Stimulated activated CD4-positive, alpha-beta T cell treated with anti-CD3 and anti-CD28 coated beads, Interleukin-12 subunit alpha, Interleukin-12 subunit beta, amount 100 ng/mL, for 24 hours (primary cell): ENCODE measurements at places on chromosomes 5 and 9.
A peak's percentile ranks its signal among the peaks of the same experiment; 100 is the strongest.

- DNase-seq: peak; percentile 33
These were observed 2.4 kb downstream of the ANXA6 start for GRCh38 chr5:151154931-151155774.

- DNase-seq: no peak
These were observed 16.1 kb upstream of the IL13 start for GRCh38 chr5:132641841-132642240.

- DNase-seq: no peak
These were observed 395.5 kb upstream of the SLC30A5 start for GRCh38 chr5:68698025-68698940.

DNA sequence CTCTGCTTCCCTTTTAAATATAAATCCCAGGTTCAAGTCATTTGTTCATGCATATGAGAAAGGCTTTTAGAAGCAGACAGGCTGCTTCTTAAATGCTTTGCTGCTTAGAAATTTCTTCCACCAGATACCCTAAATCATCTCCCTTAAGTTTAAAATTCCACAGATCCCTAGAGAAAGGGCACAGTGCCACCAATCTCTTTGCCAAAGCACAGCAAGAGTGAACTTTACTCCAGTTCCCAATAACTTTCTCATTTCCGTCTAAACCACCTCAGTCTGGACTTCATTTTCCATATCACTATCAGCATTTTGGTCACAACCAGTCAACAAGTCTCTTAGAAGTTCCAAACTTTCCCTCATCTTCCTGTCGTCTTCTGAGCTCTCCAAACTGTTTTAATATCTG lies 679.8 kb upstream of the FTMT start:
- DNase-seq: no peak

- no peak for DNase-seq
These were observed 79.4 kb downstream of the FBXL7 start for GRCh38 chr5:15579193-15579990.

GRCh38 chr5:80092486-80093107 lies 57.4 kb downstream of the THBS4 start:
- DNase-seq: no peak

GRCh38 chr5:55003432-55004065 lies 18.2 kb upstream of the ESM1 start:
- DNase-seq: no peak

DNA sequence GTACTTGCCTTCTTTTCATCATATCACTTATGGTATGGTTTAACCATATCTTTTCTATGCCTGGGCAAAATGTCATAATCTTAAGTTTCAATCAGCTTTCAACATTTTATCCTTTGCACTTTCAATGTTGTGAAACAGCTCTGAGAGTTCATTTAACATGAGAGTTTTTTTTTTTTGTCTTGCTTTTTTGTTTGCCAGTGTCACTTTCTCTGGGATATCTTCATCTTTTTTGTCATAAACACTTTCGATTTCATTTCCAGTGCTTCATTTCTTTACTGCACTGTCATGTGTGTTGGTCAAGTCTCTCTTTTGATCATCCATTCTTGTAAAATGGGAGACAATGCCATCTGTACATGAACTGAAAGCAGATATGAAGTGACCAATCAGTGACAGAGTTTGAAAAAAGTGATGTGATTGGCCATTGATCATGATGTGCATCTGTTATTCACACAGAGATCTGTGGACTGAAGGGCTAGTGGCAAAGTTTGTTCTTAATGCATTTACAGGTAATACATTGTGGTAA lies 7.5 kb upstream of the POU5F2 start:
- no peak for DNase-seq

DNA sequence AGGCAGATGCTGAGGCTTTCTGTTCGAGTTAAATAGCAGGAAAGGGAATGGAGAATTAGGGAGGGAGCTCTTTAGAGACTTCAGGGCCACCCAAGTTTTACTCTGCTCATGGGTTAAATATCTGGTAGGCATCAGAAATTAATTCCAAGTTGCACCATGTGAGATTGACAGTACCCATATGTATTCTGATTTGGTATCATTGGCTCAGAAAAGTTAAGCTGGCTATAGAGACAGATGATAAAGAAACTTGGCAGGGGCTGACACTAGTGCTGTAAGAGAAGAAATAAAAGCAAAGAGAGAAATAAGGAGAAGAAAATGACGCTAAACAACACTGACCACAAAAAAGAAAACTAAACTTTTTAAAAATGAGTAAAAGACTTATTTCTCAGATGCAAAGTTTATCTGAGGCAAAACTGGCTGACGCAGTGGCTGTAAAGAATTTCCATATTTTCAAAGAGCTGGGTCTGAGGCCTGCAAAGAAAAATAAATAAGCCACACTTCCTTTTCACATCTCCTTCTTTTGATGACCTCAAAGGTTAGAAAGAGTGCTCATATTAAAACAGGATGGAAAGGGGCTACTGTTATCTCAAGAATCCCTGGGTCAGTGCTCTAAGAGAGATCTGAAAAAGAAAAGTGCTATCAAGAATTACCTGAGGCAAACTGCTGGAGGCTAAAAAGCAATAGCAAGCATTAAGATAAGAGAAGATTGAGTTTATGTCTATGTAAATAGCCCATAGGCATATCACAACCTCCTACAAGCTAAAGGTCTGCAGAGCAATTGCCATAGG lies 399.0 kb upstream of the MEF2C start:
- DNase-seq: no peak

- peak; percentile 50 for DNase-seq
These were observed at the start of gene NCS1 for GRCh38 chr9:130172161-130172857. Gene NCS1 (plus strand): TSS chr9:130172404. CDS start chr9:130172664, 260 bp downstream.

DNA sequence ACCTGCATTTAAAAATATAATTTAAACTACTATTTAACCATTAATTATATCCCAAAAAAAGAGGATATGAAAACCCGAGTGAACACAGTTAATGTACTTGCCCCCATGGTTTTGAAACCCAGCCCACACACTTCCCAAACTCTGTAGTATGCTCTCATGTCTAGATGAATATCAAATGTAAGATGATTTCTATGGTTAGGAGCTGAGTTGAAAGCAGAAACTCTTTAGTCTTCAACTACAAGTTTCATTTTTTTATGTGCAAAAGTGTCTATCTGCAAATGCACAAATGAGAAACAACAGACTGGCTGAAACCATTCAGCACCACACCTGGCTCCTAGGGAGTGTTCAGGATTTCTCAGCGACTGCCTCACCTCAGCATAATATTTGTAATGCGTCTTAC lies 183.3 kb downstream of the SEMA5A start:
- no peak for DNase-seq

GRCh38 chr5:980001-980588 lies 28.5 kb upstream of the NKD2 start:
- no peak for DNase-seq

GRCh38 chr5:79416499-79416898 lies 97.4 kb downstream of the HOMER1 start:
- no peak for DNase-seq

- DNase-seq: no peak
These were observed 2.9 kb downstream of the SLC45A2 start for GRCh38 chr5:33981408-33982162.

DNA sequence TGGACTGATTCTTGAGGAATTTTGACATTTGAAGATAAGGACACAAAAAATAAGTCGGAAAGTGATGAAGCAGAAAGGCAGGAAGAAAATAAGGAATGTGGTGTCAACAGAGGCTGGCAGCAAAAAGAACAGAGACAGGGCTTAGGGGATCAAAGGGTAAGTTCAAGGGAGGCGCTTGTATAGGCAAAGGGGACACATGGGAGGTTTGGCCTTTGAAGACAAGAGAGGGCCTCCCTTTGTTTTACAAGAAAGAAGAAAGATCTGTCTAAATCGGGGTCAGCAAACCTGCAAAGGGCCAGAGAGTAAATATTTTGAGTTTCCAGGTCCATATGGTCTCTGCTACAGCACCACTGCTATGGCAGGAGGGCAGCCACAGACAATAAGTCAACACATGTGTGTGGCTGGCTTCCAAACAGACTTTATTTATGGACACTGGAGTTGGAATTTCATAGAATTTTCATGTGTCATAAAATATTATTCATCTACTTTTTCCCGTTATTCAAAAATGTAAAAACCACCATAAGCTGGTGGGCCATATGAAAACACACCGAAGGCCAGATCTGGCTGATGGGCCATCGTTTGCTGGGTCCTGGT lies 112.0 kb upstream of the FBXL7 start:
- DNase-seq: no peak

DNA sequence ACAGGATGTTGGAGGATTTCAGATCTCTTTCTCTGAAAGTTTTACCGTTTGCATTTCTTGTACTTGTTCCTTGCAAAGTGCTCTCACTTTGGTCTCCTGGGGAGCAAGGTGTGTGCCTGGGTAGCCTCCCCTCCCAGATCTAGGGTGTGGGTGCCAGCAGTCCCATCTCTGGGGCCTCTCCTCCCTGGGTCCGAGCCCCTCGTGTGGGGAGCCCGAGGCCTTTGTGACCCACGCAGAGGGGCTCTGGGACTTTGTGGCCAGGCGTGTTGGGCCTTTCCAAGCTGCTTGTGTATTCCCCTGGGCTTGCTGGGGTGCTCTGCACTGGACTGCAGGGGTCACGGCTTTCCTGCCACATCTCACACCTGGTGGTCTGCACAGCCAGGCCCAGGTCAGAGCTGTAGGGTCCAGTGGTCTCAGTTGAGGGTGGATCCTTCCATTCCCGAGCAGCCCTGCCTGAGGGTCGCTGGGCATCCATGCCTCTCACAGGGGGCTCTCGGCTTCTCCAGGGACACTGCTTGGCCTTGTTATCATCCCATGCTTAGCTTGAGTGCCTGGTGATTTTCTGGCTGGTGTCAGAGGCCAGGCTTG lies 96.3 kb downstream of the CACNA1B start:
- DNase-seq: no peak

- DNase-seq: no peak
These were observed 39.6 kb downstream of the CTSL start for GRCh38 chr9:87765521-87765920.

GRCh38 chr9:18985464-18985951 lies 47.5 kb downstream of the SAXO1 start:
- DNase-seq: no peak

- no peak for DNase-seq
These were observed 131.1 kb upstream of the ACTBL2 start for GRCh38 chr5:57613741-57614140.

DNA sequence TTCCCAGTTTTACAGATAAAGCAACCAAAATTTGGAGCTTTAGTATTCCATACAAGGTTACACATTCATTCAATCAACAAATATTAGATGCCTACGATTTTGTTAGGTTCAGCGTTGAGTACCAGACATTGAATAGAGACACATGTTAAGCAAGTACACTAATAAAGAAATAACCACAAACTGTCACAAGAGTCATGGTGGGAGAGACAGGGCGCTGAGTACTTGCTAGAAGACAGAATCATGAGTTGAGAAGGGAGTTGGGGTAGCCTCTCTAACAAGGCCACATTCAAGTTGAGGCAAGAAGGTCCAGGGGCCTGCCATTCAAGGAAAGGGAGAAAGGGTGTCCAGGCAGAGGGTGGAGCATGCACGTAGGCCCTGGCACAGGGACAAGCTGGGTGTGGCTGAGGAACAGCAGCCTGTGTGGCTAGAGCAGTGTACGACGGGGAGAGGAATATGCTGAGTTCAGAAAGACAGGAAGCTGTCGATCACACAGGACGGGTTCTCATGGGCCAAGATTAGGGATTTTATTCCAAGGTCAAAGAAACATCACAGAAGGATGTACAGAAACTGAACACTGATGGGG lies 17.0 kb downstream of the CDK5RAP2 start:
- no peak for DNase-seq

- peak; percentile 29 for DNase-seq
These were observed 134.4 kb downstream of the AOPEP start for GRCh38 chr9:94860678-94861588.

- no peak for DNase-seq
These were observed 471.1 kb upstream of the WWC1 start for GRCh38 chr5:167820101-167820990.

DNA sequence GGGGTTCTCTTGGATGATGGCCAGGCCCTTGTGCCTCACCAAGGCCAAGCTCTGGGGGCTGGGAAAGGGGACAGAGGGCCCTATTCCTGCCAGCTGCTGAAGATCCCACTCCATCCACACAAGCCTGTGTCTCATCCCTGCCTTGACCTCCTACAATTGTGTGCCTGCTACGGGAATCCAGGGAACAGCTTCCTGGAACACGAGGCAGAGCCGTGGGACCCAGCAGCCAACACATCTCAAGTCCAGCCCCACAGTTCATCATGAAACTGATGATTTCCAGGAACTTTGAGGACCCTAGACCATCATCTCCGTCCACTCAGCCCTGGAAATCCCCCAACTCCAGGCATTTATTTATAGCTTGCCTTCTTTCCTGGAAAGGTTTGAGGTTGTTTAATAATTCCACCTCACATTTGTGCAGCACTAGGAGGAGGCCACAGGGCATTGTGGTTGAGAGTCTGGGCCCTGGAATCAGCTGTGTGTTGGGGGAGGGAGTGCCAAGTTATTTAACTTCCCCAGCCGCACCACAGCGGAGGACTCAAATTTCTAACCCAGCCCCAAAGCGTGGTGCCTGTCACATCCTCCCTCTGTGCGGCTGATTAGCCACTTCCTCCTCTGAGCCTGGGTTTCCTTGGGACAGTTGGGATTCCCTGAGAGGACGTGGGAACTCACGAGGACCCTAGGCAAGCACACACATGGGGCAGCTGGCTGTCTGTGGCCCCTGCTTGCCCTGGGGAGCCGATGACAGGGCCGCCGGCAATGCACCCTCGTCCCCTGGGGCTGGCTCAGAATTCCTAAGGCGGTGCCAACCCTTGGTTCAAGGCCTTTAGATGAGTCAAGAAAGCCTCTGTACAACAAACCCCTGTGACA lies 58.2 kb upstream of the GGTA1 start:
- peak; percentile 8 for DNase-seq

GRCh38 chr5:43065387-43065947 lies 25.3 kb upstream of the ANXA2R start:
- DNase-seq: no peak

GRCh38 chr5:168874713-168875380 lies 295.7 kb upstream of the PANK3 start:
- no peak for DNase-seq

DNA sequence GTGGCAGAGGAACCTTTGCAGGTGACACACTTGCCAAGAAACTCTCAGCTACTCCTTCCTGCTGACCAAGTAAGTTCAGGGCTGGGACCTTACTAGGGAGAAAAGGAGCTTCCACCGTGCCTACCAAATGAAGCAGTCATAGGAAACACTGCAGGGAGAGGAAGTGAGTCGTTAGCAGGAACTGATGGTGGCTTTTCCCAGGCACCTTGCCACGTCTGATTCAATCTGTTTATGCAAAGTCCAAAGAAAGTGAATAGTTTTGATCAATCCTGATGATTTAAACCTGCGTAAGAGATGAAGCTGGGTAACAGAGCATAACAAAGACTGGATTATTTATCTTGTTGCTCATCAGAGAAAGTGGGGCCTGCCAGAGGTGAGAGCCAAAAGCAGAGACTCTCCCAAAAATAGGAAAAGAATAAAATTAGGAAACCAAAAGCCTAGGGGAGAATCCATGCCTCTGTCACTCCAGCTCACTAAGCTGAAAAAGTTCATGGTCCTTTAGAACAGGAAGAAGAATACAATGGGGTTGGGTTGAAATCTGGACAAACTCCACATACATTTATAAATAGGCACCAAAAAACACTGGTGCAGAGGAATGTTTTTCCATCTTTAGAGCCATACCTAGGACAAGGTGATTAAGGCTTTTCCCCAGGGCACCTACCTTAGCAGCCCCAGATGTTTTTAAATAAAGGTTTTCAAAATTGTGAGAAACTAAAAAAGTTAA lies 9.3 kb upstream of the PFDN1 start:
- no peak for DNase-seq
